ENCODE measurements at places on chromosomes 11 and 22.
A peak's percentile ranks its signal among the peaks of the same experiment; 100 is the strongest.

- no peak for DNase-seq
Measured at GRCh38 chr11:105447936-105448702, 161.8 kb upstream of the GRIA4 start.

- no peak for DNase-seq
Measured at GRCh38 chr11:87859636-87860035, 315.6 kb downstream of the RAB38 start.

DNA sequence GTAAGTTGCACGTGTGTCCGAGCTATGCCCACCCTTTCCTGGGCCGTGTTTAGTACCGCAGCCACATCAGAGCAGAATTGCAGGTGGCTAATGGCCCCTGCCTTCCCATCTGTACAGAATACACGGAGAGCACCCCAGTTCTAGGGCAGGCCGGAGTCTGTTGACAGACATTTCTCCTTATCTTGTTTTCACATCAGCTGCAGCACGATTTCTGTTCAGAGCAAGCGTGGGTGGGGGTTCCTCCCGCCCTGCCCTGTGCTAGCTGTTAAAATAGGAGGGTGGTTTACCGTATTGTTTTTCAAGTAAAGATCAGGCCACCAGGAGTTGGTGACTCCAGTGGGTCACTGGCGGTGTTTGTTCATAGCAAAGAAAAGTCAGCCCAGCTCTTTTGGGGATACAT is 41.1 kb downstream of the UBASH3B start:
- no peak for DNase-seq

DNA sequence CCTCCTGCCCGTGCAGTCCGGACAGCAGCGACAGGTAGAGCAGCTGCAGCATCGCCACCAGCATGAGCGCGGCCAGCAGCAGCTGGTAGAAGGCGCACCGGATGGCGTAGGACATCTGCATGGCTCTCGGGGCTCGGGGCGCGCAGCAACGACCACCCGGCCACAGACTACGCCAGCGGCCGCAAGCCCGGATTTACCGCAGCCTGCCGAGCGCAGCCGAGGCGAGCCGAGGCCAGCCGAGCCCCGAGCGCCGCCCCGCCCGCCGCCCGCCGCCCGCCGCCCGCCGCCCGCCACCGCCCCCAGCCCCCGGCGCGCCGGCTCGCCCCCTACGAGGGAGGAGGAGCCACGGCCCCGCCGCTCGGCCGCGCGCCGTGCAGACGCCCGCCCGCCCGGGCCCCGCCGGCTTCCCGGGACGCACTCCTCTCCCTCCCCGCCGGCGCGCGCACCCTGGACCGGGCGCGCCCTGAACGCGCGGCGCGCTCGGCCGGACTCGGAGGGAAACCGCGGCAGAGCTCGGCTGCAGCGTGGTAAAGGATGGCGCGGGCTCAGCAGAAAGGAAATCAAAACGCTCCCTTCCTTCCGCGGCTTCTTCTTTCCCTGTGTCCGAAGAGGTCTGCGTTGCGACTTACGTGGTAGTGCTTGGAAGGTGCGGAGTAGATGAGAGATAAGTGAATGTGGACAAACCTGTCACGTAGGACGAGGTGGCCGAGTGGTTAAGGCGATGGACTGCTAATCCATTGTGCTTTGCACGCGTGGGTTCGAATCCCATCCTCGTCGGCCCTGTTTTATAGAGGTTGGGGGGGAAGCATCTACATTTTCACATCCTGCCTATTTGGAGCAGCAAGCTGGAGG is at the start of gene B4GAT1:
Gene B4GAT1, minus strand, starts transcription at position 205 of the 852 bp plus-strand sequence. Its CDS starts 84 bp downstream, at position 121.
- peak; percentile 50 for DNase-seq

GRCh38 chr22:35660291-35661127 is 12.3 kb downstream of the APOL6 start:
- DNase-seq = no peak

DNA sequence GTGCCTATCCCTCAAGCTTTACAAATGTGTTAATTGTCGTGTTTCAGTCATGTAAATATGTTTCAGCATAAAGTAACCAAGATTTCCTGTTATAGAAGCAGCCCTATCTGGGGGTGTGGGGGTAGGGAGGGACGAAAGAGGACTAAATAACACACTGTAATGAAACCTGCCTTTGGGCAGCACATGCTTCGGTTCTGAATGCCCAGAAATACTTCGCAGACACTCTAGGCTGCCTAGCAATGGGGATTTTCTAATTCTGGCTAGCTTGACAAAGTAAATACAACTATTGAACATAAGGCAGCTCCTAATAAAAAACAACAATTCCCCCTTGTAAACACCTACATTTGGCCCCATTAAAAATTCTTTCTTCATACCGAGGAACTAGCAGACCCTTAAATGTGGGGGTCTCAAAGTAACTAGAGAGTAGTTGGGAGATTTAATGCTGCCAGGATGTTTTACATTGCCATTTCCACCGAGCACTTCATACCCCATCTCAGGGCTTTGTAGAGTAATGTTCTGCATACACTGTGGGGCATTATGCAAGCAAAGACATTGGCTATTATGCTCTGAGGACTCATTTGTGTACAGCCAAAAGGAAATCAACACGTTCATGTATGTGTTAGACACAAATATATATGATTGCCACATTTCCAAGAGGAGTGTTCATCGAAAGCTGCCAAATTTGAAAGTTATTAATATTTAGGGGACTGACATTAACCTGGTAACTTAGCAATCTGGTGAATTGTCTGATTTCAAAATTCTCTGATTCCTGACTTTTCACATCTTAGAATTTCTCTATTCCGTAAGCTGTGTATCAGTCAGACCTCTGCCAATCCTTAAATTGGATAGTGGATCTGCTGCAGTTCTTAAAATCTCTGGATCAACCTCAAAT is 42.1 kb downstream of the PAX6 start:
- no peak for DNase-seq

GRCh38 chr11:11574373-11575287 is 47.2 kb downstream of the GALNT18 start:
- no peak for DNase-seq

- no peak for DNase-seq
Measured at GRCh38 chr11:8754241-8754640, 71.6 kb downstream of the RPL27A start.

GRCh38 chr11:104602643-104603042 is 295.6 kb downstream of the CASP12 start:
- no peak for DNase-seq

DNA sequence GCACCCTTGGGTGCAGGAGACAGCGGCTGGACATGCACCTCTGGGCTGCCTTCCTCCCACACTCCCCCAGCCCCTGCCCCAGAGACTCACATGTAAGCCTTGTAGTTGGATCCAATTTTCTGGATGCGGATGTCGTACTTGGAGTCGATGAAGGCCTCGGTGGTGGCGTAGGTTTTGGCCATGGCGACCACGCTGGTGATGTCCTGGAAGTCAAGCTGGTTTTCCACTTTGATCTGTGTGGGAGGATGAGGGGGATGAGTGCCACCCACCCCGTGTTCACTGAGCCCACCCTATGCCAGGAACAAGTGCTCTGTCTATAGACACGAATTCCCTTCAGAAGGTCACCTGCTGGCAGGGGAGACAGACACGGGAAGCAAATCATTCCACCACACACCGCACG is 66.9 kb downstream of the FBXO7 start:
- DNase-seq = no peak

GRCh38 chr11:75518771-75519653 is 6.7 kb downstream of the GDPD5 start:
- no peak for DNase-seq
